ENCODE measurements at places on chromosomes 6 and 20. TPM values are rescaled to one million over a fixed set of nuclear protein-coding genes. Genes with fewer than 3 reads are reported as not detected.

GRCh38 chr6:6803180-6803977 lies 214.9 kb downstream of the LY86 start:
- DNase-seq = no peak

Gene KIAA1755
- 0.22 TPM for total RNA-seq

Gene EFCAB8
- not detected for total RNA-seq

GRCh38 chr6:54248994-54249393 lies 59.2 kb upstream of the TINAG start:
- DNase-seq = no peak

DNA sequence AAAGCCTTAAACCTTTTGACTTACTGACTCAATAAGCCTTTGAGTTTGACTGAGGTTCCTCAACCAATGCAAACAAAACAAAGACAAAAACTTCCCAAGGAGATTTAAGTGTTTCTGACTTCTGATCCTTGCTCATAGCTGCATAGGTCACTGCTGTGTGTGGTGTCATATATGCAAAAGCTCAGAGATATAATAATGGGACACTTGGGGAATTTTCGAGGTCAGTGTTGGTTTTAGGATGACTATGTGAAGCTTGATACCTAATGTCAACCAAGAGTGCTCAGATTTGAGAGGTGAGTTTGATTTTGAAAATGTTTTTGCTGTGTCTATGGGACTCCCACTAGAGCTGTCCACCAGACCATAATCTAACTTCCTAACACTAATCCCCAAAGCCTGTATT lies 26.2 kb downstream of the ZKSCAN8 start:
- no peak for DNase-seq

- DNase-seq = no peak
Observed at GRCh38 chr20:8787090-8787489, 281.8 kb upstream of the PLCB4 start.

GRCh38 chr6:111220383-111221031 lies 133.2 kb downstream of the SLC16A10 start:
- DNase-seq = no peak
